ENCODE measurements at places on chromosomes 12 and 14. TPM values are rescaled to one million over a fixed set of nuclear protein-coding genes. Genes with fewer than 3 reads are reported as not detected.

The SMIM41 gene
- total RNA-seq: not detected

- peak; percentile 48 for DNase-seq
These were observed 106.3 kb upstream of the ARID2 start for GRCh38 chr12:45623221-45623620.

The DNAI7 gene
- not detected for total RNA-seq

DNA sequence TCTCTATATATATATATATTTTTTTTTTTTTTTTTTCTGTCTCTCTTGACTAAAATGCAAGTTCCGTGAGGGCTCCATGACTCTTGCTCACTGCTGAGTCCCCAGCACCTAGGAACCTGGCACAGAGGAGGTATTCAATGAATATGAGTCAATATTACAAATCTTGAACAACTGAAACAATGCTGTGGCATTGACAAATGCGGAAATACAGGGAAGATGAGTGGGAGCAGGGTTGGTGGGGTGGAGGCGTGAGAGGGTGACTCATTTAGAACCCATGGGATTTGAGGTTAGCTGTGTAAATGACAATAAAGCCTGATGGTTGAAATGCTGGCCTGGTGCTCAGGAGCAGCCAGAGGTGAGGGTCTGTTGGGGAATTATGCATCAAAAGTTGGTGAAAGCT lies 121.7 kb upstream of the FUT8 start:
- no peak for DNase-seq

DNA sequence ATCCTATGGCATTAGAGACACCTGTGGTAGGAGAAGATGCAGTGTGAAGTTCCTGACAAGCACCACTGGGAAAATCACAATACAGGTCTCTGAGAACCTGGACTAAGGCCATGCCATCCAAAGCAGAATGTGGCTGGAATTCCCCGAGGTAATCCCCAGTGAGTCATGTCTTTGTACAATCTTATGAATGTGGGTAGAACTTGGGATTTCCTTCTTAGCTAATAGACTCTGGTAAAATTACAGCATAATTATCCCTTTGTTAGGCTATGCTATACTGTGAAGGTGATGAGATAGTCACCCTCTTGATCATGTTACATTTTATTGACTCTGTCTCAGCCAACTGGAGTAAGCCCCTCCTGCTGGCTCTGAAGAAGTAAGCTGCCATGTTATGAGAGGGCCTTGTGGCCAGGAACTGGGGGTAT lies 224.3 kb upstream of the DCN start:
- DNase-seq: no peak

DNA sequence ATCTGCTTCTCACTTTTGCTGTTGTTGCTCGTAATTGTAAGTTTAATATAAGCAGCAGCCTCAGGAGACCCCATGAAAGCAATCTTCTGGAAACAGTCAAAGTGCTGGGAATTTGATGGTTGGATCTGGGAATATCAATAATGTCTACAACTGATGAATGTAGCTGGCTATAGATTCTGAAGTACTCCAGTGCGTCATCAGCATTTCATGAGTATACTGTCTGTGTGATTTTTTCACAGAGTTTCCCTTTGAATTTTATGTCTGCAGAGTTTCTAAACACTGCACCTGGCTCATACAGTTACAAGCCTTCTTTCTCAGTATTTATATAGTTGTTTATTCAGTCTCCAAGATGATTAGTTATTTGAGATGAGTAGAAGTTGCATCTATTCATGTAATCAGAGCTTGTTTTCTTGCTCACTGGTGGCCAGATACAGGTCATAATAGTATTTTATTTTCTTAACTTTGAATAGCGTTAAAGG lies 222.3 kb downstream of the RAD51B start:
- DNase-seq: no peak

The HSP90B1 gene
- total RNA-seq: 602 TPM

- DNase-seq: no peak
These were observed 155.5 kb downstream of the PRKCH start for GRCh38 chr14:61476754-61477410.

DNA sequence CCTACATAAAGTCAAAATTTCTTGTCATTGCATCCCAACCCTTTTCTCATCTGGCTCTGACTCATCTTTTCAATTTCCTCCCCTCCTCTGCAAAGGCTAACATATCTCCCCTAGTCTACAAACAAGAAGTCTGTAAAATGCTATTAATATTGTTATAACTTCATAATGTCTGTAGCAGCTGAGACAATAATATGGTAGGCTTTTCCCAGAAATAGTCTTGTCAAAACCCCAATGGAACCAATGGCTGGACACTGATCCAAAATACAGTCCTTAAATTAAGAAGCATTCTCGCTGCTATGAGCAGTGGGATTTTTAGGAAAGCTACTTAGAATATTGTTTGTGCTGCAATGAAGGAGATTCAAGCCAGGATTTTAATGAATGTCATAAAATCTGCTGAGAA lies 131.4 kb downstream of the KLHL28 start:
- no peak for DNase-seq

DNA sequence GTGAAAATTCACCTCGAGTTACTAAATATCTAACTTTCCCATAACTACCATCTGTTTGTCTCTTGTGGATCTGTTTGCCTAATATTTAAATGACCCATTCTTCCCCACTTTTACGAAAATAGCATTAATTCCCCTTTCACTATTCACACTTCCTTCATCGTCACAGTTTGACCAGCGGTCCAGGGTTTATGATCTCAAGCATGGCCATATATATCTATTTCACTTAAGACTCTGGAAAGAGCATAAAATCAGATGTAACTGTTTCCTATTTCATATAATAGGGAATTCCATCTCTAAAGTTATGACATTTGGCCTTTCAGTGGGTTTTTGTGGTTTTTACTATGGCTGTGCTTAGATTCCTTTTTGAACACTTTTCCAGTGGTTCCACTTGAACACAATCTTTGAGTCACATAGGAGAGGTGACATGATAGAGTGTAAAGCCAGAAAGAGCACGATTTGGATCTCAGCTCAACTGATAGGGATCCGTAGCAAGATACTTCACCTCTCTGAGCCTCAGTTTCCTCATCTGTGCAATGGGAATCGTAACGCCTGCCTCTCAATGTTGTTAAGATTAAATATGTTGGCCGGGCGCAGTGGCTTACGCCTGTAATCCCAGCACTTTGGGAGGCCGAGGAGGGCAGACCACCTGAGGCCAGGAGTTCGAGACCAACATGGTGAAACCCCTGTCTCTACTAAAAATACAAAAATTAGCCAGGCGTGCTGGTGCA lies 754 bp upstream of the BCL2L14 start:
- no peak for DNase-seq

The PTPRR gene
- total RNA-seq: 0.85 TPM

DNA sequence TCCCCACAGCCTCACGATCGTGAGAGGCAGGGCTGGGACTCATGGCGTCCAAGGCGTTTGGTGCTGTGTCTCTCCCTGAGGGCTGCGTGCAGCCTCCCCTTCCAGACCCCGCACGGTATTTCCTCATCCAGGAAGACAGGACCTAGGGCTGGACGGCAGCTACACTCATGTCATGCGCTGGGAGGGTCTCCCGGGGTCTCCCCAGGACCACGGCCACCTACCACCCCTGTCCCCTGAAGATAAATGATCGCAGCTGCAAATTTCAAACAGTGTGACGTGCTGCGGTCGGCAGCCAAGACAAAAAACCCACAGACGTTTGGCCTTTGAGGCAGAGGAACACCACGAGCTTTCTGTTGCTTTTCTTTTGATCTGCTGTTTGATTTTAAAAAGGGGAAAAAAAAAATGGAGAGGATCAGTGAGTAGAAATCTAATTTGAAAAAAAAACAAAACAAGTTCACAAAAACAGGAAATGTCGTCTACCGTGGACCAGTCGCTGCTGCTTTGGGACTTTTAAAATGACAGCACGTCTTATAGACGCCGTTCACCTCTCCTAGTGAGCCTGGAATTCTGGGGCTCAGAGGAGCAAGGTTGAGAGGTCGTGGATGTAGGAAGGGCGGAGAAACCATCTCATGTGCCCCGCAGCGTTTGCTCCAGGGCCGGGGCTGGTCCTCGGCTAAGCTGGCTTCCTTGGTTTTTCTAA lies 237.6 kb downstream of the SLC41A2 start:
- DNase-seq: peak; percentile 57

The AICDA gene
- total RNA-seq: not detected

The NXPH4 gene
- total RNA-seq: 0.74 TPM

The FOXG1 gene
- 0.14 TPM for total RNA-seq

DNA sequence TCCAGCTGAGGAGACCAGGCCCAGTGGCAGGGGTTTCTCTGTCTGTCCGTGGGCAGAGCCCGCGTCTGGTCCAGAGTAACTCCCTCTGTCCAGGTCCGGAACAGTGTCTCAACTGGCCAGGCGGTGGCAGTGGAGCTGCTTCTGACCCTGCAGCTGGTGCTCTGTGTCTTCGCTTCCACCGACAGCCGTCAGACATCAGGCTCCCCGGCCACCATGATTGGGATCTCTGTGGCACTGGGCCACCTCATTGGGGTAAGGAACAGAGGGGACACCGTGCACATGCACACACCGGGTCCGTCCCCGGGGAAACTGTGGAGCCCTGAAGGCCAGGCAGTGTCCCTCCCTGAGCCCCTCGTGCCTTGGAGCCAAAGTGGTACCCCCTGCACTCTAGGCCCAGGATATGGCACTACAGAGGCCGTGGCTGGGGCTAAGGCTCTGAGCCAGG lies 1.5 kb downstream of the AQP6 start:
- peak; percentile 81 for DNase-seq

DNA sequence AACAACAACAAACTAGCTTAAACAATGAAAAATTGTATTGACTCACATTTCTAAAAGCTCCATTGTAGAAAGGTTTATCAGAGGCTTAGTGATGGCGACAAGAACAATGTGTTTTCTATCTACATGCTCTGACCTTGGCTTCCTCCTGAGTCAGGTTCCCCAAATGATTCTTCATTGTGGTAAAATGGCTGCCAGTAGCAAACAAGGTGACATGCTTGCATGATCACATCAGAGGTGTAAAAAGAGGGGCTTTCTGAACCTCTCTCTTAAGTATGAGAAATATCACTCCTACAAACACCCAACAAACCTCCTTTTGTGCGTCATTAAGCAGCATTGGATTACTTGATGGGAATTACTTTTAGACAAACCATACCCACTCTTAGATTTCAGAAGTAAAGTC lies 252.4 kb upstream of the SYT1 start:
- DNase-seq: no peak

GRCh38 chr12:110546339-110546738 lies 36.8 kb downstream of the PPTC7 start:
- no peak for DNase-seq

The AQP5 gene
- 1.7 TPM for total RNA-seq

DNA sequence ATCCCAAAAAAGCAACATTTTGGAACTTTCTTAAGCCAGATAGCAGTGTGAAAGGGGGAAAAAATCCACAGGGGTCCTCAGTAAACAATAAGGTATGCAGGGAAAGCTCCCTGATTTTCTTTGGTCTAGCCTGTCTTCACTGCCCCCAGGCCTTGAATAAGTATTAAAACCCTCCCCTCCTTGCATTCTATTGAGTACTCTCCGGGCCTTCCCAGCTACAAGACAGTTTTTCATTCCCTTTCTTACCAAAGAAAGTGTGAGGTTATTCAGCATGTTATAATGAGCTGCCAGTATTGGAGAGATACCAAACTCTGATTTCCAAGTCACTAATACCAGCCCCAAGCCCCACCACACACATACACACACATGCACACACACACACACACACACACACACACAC lies 59.8 kb upstream of the KIF21A start:
- DNase-seq: peak; percentile 7

- no peak for DNase-seq
These were observed 1.7 kb downstream of the TUBA1A start for GRCh38 chr12:49187184-49187583.

DNA sequence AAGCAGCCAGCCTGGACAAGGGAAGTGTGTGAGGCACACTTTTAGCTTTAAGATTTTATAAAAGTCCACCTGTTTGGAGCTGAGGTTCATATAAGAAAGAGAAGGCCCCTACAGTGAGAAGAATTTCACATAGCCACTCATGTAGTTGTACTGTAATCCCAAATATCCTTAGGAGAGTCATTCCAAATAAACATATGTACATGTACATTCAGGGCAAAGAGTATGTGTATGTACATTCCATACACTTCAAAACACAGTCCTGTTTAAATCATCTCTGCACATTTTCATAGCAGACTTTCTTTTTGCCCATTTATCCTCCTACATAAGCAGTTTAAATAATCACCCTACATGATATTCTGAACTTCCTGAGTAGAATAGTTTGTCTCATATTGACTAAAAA lies 87.6 kb downstream of the GPR65 start:
- no peak for DNase-seq

DNA sequence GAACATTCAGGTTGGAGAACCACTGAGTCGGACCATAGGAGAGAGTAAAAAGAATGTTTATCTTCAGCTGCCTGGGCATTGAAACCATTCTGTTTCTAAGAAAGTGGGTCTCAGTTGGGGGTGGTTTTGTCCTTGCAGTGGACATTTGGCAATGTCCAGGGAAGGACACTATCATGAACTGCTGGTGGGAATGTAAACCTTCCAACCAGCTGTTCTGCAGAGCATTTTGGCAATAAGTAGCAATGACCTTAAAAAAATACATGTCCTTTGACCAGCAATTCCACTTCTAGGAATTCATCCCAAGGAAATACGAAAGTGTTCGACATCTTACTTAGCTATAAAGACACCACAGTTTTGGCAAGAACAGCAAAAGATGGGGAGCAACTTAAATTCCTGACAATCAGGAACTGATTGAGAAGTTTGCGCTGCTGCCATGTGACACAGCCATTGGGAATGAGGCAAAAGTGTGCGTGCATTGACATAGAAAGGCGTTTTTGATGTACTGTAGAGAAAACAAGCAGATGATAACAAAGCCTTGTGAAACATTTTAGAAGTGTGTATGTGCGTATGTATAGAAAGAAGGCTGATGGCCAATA lies 82.9 kb upstream of the MAP1LC3B2 start:
- no peak for DNase-seq

The TMEM106C gene
- total RNA-seq: 15.6 TPM

- no peak for DNase-seq
These were observed 151.8 kb upstream of the HMGA2 start for GRCh38 chr12:65672441-65672840.

DNA sequence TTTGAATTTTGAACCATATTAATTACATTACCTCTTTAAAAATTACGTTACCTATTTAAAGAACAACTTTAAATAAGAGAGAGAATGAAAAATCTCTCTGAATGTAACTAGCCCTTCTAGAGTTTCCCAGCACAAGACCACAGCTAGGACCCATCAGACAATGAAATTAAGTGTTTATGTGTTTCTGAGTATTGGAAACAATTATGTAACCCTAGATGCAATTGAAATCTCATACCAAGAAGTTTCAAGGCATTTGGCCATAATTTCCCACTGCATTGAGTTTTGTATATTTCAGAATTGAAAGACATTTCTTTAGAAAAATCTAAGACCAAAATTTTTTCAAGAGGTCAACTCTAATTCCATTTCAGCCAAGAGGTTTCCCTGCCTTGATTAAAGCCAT lies 47.1 kb downstream of the SERPINA3 start:
- no peak for DNase-seq

- no peak for DNase-seq
These were observed 60.2 kb downstream of the PDE6H start for GRCh38 chr12:15033029-15033428.

DNA sequence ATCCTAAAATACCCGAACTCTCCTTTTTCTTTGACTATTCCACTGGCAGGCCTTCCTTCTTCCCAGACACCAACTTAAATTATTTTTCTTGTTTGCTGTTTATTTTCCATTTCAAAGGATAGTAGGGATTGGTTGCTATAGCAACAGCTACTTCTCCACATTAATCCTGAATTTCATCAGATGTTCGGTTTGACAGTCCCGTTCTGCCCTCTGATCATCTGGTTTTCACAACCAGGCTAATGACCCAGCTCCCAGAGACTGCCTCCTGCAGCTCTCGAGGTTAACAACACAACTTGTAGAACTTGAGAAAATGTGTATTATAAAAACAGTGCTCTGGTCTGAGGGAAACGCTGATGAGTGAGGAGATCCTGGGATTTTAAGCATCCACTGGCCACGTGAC lies 45.5 kb downstream of the NUAK1 start:
- DNase-seq: no peak
